NCI-H1105 (cell line): ENCODE measurements at places on chromosomes 4 and X.

- DNase-seq, result no peak
Measured at GRCh38 chrX:17024886-17025285, 78.4 kb downstream of the REPS2 start.

DNA sequence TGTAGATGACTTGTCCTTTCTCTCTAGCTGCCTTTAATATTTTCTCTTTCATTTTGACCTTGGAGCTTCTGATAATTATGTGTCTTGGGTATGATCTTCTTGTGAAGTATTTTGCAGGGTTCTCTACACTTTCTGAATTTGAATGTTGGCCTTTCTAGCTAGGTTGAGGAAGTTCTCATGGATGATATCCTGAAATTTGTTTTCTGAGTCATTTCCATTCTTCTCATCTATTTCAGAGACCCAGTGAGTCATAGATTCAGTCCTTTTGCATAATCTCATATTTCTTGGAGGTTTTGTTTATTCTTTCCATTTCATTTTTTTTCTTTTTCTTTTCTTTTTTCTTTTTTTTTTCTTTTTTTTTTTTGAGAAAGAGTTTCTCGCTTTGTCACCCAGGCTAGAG is 585.7 kb upstream of the PABPC4L start:
- no peak for DNase-seq

DNA sequence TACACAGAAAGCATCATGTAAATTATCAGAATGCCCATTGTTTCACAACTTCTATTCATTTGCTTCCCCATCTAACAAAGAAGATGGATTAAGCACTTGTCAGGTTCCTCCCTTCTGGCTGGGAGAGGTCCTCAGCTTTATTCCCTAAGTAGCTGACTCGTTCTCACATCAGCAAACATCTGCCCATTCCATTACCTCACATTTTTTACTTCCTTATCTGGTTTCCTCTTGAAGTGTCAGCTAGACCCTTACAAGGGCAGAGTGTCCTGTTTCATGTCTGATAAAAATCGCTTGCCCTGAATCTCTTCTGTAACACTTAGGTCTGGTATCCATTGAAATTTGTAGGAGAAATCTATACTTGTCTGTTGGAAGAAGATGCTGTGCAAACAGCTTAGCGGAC is 34.7 kb downstream of the TMPRSS11A start:
- no peak for DNase-seq

- DNase-seq, result no peak
Measured at GRCh38 chr4:82865592-82865991, 25.4 kb downstream of the SEC31A start.
